Sigmoid colon (tissue), 7 donors: ENCODE measurements at places on chromosomes 2 and 18.

GRCh38 chr2:128421286-128421685 lies 102.6 kb upstream of the HS6ST1 start:
- DNase-seq: no peak

- DNase-seq: no peak
Measured at GRCh38 chr2:9799011-9799596, 44.2 kb upstream of the TAF1B start.

DNA sequence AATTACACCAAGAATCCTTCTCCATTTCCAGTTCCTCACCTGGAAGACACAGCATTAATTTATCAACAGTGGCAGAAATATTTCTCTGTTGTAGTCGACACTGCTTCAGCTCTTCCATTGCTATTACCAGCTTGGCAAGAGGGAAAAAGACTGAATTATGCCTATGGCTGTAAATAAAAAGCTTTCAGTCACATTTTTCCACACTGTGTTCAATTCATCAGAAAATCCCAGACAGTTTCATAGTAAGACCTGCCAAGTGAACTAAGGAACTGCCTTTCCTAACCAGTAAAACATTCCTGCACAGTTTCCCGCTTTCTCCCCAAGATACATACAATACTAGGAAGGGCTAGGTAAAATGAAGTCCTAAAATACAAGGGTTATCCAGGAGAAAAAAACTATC lies 94.7 kb downstream of the EXOC6B start:
- DNase-seq: no peak

GRCh38 chr2:150585221-150585971 lies 97.9 kb upstream of the RND3 start:
- DNase-seq: no peak

GRCh38 chr18:45658756-45659155 lies 43.5 kb downstream of the SLC14A2 start:
- DNase-seq: no peak

DNA sequence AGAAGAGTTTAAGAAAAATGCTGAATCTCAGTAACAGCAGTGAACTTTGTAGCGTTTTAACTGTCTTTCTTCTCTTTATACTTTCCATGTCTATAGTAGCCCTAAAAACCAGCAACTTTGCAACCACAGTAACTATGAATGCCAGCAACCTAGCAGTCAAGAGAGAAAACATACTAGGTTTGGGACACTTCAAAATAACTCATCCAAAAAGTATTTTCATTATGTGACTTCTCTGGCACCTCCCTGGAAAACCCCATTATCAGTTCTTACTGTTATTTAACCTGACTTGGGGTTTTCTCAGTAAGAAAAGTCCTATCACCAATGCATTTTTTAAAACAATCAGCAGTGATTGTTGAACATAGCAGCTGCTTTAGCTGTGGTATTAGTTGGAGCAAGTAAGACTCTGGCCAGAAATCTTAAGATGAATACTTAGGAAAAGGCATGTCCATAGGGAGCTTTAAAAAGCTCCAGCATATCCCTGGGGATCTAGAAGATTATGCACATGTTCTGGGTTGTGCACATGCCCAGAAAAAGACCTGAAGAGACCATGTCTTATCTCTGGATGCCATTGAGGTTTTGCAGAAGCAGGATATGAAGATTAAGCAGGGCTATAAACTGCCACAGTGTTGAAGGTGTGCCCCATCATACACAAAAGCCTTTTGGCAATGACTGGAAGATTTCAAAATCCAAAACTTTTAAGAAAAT lies 411.3 kb downstream of the CMPK2 start:
- DNase-seq: no peak

GRCh38 chr2:168730344-168730743 lies 72.1 kb upstream of the NOSTRIN start:
- no peak for DNase-seq

GRCh38 chr2:43412114-43412753 lies 183.6 kb downstream of the THADA start:
- no peak for DNase-seq
